ENCODE measurements at places on chromosomes 12 and 14. TPM values are rescaled to one million over a fixed set of nuclear protein-coding genes. Genes with fewer than 3 reads are reported as not detected.

DNA sequence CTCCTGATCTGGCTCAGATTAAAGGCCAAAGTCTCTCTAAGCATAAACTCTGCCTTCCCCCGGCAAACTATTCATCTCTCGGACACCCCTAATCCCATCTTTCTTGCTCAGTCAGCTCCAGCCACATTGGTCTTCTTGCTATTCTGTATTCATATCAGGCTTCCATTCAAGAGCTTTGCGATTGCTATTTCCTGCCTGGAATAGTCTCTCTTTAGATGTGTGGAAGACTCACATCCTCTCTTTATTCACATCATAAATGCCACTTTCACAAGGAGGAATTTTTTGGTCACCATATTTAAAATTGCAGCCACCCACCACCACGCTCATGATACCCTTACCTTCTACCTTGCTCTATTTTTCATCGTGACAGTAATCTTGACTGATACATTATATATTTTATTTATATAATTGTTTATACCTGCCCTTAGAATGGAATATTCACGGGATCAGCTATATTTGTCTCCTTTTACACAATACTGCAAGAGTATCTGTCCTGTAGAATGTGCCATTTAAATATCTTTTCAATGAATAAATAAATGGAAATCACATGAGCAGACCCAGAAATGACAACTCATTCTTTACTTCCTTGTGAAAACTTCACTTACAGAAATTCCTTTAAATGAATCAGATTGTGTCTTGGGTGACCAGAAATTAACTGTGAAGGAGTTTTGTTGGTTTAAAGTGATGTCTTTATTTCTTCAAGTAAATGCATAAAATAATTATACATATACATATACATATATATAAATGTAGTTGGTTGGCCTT lies 780.6 kb upstream of the FLRT2 start:
- no peaks in the 10 kb centered on the region for H3K36me3 ChIP-seq
- no peaks in the 10 kb centered on the region for H3K4me1 ChIP-seq

- H3K4me1 ChIP-seq = no peaks in the 10 kb centered on the region
- no peak overlapping the region for H3K27ac ChIP-seq
- H3K36me3 ChIP-seq = no peaks in the 10 kb centered on the region
- H3K27me3 ChIP-seq = no peaks in the 10 kb centered on the region
- no peak for DNase-seq
Measured at GRCh38 chr14:29278301-29279263, 512.0 kb downstream of the FOXG1 start.

DNA sequence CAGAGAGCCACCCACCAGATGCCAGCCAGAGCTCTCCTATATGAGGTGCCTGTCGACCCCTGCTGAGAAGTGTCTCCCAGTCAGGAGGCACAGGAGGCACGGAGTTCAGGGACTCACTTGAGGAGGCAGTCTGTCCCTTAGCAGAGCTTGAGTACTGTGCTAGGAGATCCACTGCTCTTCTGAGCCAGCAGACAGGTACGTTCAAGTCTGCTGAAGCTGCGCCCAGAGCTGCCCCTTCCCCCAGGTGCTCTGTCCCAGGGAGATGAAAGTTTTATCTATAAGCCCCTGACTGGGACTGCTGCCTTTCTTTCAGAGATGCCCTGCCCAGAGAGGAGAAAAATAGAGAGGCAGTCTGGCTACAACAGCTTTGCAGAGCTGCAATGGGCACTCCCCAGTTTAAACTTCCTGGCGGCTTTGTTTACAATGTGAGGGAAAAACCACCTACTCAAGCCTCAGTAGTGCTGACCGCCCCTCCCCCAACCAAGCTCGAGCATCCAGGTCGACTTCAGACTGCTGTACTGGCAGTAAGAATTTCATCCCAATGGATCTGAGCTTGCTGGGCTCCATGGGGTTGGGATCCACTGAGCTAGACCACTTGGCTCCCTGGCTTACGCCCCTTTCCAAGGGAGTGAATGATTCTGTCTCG lies 146.7 kb upstream of the USP15 start:
- no peak for DNase-seq
- H3K36me3 ChIP-seq = no peaks in the 10 kb centered on the region

DNA sequence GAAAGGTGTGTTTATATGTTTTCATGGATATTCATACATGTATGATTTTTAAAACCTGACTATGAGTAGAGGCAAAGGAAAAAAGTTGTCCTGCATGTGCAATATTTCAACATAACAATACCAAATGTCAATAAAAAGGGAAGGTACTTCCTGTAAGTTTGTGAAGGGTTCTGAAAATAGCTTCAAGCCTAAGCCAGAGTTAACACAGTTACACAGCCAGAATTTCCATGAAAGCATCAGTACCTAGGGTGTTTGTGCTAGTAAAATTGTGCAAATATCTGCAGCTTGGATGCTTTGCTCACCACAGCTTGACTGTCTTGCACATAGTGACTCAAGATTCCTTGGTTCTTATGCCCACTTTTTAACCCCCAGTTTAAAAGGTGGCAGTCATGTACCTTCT lies 193.1 kb upstream of the FAR2 start:
- H3K36me3 ChIP-seq = no peaks in the 10 kb centered on the region
- H3K27ac ChIP-seq = no peak overlapping the region
- DNase-seq = no peak
- H3K27me3 ChIP-seq = no peaks in the 10 kb centered on the region
- H3K4me3 ChIP-seq = no peak overlapping the region
- H3K4me1 ChIP-seq = no peaks in the 10 kb centered on the region

Gene TMEM30B
- 0.12 TPM for total RNA-seq

Gene EEF1AKMT3
- total RNA-seq = 5.0 TPM

All from HCT116 (cell line).